ENCODE measurements at places on chromosomes 6 and 20.

DNA sequence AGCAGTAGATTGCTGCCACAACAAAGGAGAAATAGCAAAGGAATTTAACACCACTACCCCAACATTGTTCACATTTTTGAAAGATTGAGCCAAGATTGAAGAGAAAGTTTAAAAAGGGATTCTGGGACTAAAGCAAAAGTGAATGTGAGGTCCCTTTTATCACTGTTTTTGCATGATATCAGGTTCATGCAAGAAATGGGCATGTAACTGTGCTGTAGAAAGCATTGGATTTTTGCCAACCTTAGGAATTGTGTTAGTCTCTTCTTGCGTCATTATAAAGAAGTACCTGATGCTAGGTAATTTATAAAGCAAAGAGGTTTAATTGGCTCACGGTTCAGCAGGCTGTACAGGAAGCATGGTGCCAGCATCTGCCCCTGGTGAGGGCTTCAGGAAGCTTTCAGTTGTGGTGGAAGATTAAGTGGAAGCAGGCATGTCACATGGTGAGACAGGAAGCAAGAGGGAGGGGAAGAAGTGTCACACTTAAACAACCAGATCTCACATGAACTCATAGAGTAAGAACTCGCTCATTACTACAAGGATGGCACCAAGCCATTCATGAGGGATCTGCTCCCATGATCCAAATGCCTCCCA, 4.6 kb upstream of the GJB7 start:
- DNase-seq = no peak

DNA sequence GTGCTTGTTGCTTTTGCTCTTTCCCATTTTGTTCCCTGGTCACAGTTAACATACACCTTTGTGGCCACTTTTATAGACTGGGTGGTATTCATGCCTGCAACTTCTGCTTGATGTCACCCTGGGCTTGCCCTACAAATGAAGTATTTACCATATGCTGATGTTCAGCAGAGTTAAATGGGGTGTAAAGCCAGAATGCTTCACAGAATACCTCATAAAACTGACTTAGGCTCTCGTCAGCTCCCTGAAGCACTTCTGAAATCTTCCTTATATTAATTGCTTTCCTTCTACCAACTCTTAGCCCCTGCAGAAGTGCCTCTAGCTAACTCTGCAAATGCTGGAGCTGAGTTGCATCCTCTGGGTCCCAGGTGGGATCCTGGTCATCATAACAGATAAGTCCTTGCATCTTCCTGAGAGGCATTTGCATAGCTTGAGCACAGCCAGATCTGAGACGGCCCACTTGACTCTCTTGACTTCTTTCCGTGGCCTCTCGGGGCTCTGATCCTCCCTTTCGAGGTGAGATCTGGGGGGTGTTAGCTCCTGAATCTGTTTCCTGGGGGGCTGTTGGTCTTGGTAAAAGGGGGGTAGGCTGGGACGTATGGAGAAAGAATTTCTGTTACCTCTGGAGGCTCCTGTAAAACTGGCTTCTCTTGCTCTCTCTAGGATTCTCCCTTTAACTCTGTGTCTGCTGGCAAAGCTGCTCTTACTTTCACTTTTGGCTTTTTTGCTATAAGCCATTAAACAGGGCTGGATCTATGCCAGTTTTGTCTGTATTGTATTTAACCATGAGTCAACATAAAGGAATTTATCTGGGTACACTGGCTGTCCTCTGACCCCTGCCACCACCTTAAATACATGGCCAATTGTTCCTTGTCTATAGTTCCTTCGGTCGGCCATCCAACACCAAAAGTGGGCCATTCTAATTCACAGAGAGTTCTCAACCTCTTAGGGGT, 223.0 kb upstream of the SYNCRIP start:
- DNase-seq = no peak

- no peak for DNase-seq
Measured at GRCh38 chr20:41141153-41141815, 3.9 kb downstream of the PLCG1 start.

- no peak for DNase-seq
Measured at GRCh38 chr6:146422789-146423375, 120.8 kb upstream of the RAB32 start.

DNA sequence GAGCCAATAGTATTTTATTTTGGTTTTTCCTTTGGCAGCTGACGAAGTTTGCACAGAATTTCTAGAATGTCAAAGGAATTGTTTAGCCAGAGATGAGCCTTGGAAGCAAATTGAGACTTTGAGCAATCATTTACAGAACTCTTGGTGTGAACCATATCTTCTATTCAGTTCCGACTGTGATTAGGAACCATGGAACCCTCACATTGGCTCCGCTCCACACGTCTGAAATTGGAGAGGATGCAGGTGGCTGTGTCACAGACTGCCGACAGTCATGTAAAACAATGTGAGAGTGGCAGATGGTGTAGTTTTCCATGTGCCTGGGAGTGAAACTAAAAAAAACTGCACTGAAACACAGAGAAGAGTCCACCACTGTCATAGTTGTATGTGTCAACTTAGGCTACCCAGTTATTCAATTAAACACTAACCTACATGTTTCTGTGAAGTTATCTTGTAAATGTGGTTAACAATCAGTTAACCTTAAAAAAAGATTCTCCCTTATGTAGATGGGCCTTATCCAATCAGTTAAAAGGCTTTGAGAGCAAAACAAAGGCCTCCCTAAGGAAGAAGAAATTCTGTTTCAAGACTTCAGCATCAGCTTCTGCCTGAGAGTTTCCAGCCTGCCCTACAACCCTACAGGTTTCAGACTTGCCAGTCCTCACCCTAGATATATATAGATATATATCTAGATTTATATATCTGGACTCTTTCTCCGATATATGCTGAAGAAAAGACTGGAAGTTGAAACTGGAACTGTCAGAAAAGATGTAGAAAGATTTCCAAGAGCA, 3.3 kb upstream of the HMGN4 start:
- DNase-seq = no peak

DNA sequence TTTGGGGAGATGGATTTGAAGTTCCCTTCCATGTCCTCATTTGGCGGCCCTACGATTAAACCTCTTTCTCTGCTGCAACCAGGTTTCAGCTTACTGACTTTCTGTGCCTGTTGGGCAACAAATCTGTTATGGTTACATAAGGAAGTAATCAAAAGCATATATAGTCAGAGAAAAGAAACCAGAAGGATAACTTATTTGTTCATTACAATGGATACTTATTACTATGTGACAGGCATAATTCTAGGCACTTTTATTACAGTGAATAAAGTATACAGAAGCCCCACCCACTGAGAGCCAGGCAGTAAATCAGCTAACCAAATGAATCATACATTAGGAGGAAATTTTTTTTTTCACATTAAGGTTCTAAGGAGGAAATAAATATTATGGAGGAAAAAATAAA, 9.6 kb upstream of the TRIM31 start:
- DNase-seq = no peak

All from NCI-H2227 treated with DMSO at 0.1 percent for 48 hours (cell line).